Fibroblast of upper back skin (primary cell): ENCODE measurements at places on chromosomes 1 and 21.

DNA sequence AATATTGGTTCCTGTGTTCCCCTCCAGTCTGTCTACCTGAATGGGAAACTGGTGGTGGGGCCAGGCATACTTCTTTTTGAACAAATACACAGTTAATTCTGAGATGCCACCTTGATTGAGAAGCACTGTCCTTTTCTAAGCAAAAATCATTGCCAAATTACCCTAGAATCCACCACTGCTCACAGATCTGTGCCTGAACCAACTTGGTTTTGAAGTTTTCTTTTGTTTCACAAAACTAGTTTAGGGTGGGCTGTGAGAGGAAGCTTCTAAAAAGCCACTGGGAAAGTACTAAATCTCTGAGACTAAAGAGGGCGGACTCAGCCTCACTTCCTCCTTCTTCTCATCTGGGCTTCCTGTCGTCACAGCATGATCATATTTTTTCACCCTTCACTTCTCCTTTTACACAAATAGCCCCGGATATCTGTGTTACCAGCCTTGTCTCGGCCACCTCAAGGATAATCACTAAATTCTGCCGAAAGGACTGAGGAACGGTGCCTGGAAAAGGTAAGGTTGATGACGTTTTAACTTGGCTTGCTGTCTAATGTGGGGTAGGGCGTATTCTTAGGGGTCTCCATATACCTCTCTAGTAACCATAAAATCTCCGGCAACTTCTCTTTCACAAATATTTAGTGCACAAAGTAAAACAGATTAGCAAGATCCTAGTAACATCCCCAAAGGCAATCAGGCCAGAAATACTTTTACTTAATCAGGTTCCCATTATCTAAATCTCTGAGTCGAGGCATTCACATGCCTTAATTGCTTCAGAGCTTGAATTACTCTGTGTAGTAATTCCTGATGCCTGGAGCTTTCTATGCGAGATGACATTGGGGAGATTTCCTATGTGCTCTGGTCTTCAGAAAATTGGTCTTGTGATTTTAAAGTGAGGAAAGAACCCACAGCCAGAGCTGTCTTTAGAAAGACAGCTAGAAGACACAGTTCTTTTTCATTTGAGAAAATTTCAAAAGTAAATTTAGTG is at the start of gene CD53:
Gene CD53, plus strand, starts transcription at position 404 of the 976 bp plus-strand sequence. CDS start 18,261 bp downstream, outside the sequence.
- no peak for DNase-seq

DNA sequence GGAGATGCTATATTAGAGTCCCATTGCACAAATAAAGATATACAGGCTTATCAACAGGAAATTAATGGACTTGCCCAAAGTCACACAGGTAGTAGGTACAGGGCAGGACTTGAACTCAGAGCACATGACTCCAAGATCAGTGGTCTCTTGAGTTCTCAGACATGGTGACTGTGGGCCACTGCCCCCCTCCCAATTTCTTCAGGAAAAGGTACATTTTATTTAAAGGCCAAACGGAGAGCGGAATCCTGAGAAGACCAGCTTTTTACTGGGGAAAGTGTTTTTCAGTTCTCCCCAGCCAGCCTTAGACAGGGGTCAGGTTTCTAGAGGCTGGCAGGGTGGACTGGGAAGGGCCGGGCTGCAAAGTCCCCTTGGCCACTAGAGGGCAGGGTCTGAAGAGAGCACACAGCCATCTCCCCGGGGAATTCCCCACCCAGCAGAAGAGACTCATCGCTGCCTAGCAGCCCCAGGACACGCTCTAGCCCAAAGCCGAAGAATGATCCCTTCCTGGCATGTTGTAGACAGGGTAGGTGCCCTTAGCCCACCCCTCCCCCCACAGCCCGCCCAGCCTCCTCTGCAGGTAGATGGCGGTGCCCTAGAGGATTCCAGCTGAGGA is 29.7 kb downstream of the ACP6 start:
- DNase-seq = peak; percentile 74

DNA sequence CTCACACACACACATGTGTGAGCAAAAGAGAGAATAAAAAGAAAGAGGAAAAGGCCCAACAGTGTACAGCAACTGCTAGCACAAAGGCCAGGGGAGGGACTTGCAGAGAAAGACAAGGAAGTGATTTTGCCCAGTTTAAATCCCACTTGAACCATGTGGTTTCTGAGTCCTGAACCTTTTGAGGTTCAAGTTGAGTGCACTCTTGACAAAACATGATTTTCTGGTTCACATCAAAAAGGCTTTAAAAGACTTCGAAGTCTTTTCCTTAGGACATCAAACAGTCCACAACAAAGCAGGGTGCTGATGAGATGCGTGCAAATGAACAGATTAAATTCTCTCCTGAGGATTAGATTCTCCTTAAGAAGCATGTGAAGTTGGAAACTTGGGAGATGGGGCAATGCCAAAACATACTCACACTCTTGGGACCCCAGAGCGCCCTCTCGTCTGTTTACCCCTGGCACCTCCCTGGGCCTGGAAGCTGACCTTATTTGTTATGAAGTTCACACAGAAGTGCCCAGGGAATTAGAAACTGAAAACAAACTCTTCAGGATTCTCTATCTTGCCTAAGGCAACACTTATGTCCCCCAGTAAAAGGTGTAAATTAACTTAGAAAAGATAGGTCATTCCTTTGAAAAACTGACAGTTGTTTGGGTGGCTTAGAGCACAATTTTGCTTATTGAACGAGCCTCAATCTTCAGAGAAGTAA is 31.5 kb downstream of the RNF220 start:
- DNase-seq = no peak

DNA sequence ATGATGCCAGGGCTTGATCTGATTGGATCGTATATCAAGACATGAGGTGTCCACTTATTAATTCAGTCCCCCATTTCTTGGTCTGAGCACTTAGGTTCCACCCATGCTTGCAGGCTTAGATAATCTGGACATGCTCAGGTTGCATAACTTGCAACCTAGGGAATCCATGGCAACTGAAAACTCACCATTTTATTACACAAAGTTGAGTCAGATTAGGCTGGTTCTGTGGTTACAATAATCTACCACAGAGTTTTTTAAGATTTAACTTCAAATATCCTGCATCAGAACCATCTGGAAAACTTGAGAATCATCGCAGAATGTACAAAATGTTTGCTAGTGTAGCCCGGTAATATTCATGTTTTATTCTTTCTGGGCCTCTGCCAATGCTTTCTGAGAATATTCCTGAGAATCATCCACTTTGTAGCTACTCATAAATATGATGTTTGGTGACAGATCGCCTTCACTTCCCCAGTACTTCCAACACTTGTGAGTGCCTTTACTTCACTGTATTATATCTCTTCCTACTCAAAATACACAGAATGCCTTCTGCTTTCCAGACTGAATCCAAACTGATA is 707.2 kb upstream of the ADAMTS5 start:
- peak; percentile 96 for DNase-seq

- no peak for DNase-seq
Observed at GRCh38 chr1:109134423-109134822, 20.5 kb downstream of the ELAPOR1 start.

DNA sequence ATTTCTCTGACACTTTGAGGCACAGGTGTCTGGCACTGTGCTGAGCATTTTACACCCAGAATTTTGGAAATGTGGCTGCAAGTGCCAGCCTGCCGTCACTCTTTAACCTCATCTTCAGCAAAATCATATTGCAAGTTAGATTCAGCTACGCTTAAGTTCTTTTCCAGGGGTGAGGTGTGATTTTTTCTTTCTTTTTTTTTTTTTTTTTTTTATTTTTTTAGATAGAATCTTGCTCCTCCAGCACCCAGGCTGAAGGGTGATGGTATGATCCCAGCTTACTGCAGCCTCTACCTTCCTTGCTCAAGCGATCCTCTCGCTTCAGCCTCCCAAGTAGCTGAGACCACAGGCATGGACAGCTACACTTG is 2.5 kb upstream of the RCC2 start:
- DNase-seq = no peak

- no peak for DNase-seq
Observed at GRCh38 chr1:9087411-9088125, 18.1 kb upstream of the SLC2A5 start.

DNA sequence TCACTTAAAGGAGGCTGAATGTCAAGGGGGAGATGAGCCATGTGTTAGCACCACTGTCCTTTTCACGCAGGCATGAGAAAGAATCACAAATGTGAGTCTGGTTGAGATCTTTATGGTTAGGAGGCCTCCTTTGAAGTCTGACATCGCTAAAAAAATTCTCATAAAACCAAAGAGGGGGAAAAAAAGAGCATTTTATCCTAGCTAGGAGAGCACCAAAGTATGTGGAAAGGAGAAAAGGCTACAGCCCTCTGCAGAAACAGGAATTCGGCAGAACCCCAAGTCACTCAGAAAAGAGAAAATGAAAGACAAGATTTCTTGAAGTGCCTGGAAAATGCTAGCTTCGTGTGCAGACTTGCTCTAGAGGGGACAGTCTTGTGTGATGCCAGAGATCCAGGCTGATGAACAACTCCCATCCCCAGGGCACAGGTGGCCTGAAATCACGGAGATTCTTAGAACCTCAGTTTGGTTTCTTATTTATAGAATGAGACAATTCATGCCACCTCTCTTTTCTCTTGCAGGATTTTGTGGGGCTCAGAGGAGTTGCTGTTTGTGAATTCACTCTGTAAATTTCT is 61.5 kb downstream of the RUNX1 start:
- no peak for DNase-seq

- DNase-seq = no peak
Observed at GRCh38 chr1:13687151-13687715, 12.8 kb upstream of the PRDM2 start.

GRCh38 chr1:6100861-6101783 is 55.4 kb downstream of the KCNAB2 start:
- no peak for DNase-seq

GRCh38 chr1:52404975-52405338 is 555 bp downstream of the PRPF38A start:
- DNase-seq = no peak

GRCh38 chr1:218817071-218817470 is 356.6 kb upstream of the LYPLAL1 start:
- no peak for DNase-seq

DNA sequence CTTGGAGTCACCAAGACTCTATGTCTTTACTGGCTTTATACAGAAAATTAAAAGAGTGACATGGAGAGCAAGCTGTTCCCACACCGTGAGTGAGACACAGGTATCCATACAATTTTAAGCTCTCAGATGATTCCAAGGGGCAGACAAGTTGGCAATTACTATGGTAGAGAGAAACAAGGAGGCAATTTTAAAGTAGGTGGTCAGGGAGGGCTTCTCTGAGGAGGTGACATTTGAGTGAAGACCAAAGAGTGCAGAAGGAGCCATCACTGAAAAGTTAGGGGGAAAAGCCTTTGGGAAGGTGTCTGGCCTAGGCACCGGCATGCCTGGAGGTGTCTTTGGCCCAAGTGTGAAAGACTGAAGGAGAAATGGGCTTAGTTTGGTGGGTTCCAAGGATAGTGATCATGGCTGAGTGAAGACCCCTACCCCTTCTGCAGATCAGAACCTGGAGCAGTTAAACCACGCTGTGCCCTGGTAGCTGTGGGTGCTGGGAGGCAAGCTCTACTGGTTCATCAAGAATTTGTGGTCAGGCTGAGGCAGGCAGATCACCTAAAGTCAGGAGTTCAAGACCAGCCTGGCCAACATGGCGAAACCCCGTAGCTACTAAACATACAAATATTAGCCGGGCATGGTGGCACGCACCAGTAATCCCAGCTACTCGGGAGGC is 10.4 kb downstream of the IFI6 start:
- no peak for DNase-seq

DNA sequence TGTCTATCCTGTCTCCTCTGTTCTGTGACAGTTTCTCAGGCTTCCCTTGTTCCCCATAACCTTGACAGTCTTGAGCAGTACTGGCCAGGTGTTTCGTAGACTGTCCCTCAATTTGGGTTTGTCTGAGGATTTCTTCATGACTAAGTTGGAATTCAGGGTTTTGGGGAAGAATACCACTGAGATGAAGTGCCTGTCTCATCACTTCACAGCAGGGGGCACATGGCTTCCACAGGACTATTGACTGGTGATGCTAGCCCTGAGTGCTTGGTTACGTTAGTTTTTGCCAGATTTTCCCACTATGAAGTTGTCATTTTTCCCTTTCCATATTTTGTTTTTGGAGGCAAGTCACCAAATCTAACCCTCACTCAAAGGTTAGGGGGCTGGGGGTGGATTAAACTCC is 45.7 kb downstream of the CDCP2 start:
- DNase-seq = peak; percentile 77

DNA sequence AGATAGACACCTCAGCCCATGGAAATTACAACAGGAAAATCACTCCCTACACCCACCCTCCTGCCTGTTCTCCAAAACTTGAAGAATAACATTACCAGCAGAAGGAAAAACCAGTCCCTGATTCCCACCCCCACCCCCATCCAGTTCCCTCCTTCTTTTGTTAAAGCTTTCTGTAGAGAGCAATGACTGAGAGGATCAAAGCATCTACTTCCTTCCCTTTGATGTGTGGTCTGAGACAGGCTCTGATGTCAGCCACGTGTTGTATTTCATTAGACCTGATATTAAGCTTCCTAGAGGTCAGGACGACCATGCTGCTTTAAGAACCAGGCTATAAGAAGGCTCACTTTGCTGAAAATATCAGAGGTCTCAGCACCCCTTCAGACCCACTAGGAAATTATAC is 73.9 kb upstream of the HAO2 start:
- no peak for DNase-seq
